ENCODE measurements at places on chromosomes 7 and 10.

GRCh38 chr10:26486990-26487850 lies 49.1 kb downstream of the APBB1IP start:
- DNase-seq, result peak; percentile 61

- DNase-seq, result no peak
These were observed 99.9 kb downstream of the SUGCT start for GRCh38 chr7:40234666-40235065.

GRCh38 chr7:39921506-39922175 lies 28.4 kb upstream of the CDK13 start:
- no peak for DNase-seq

- no peak for DNase-seq
These were observed 240.8 kb upstream of the SLC26A5 start for GRCh38 chr7:103686763-103687162.

DNA sequence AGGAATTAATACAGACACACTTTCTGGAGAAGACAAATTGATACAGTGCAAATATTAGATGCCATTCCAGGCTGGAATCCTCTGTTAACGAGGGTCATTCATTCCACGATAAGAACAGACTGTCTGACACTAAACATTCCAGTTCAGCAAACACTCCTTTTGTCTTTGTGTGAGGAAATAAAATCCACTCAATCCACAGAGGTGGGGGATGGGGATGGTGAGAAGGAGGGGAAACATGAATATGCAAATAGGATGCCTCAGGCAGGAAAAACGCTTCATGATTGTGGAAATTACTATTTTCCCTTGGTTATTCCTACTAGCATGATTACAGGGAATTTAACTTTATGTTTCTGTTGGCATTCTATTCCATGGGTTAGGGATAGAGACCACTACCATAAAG lies 196.9 kb upstream of the CDCA7L start:
- DNase-seq, result no peak

- DNase-seq, result no peak
These were observed 55.7 kb downstream of the CCDC3 start for GRCh38 chr10:12945690-12946359.

- DNase-seq, result no peak
These were observed 3.3 kb upstream of the FAS start for GRCh38 chr10:88987243-88987725.

- no peak for DNase-seq
These were observed 12.4 kb downstream of the CALY start for GRCh38 chr10:133324198-133324792.

GRCh38 chr7:134623193-134623592 lies 23.5 kb upstream of the BPGM start:
- DNase-seq, result no peak

DNA sequence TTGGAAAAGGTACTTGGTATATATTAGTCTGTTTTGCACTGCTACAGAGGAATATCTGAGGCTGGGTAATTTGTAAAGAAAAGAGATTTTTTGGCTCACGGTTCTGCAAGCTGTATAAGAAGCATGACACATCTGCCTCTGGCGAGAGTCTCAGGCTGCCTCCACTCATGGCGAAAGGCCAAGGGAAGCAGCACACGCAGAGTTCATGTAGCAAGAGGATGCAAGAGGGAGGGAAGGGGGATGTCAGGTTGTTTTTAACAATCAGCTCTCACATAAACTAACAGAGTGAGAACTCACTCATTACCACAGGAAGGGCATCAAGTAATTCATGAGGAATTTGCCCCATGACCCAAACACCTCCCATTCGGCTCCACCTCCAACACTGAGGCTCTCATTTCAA lies 484.8 kb upstream of the DPP6 start:
- no peak for DNase-seq

DNA sequence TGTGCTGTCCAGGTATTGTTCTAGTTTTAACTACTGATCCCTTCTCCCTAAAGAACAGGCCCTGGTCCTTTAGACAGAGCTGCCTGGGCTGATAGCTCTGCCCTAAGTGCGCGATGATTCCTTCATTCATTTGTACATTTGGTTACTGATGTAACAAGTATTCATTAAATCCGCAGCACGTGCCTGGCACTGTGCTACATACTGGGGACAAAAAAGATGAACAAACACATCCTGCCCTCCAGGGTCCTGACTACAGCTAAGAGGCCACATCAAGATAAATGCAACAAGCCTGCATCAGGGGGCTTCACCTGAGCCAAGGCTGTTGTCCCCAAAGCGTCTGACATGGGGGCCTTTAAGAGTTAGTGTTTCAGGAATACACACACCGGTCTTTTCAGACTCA lies 99.0 kb upstream of the PODXL start:
- DNase-seq, result no peak

DNA sequence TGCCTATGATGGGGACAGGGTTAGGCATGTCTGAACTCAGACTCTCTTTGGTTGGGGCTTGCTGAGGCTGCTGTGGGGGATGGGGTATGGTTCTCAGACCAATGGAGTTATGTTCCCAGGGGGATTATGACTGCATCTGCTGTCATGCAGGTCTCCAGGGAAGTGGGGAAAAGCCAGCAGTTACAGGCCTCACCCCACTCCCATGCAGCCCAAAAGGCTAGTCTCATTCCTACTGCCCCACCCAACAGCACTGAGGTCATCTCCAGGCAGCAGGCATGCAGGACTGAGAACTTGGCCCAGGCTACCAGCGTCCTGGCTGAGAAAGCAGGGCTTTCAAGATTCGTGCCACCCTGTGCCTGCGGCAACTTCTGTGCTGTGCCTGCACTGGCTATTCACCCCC lies 373.3 kb downstream of the HTR7 start:
- no peak for DNase-seq

DNA sequence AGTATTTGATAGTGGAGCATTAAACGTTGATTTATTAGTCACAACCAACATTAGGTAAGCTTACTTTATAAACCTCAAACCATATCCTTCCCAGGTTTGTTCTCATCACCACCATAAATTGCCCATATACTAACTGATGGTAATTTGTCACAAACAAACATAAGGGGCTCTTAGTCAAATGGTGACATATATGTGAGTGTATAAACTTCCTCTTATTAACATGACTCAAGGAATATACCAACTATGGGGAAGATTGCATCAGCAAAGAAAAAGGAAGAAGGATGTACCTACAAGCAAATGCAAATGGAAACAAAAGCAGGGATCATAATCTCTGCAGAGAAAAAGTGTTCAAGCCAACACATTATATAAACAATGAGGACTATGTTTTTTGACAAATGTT lies 418.2 kb upstream of the AKR1E2 start:
- DNase-seq, result no peak

DNA sequence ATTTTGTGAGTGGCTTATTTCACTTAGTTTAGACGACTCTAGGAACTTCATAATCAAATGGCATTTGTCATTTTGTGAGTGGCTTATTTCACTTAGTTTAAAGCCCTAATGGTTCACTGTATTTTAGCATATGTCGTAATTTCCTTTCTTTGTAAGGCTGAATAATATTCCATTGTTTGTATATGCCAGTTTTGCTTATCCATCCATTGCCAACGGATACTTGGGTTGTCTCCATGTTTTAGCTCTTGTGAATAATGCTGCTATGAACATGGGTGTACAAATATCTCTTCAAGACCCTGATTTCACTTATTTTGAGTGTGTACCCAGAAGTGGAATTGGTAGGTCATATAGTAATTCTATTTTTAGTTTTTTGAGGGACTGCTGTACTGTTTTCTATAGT lies 31.8 kb downstream of the DOCK1 start:
- DNase-seq, result no peak

DNA sequence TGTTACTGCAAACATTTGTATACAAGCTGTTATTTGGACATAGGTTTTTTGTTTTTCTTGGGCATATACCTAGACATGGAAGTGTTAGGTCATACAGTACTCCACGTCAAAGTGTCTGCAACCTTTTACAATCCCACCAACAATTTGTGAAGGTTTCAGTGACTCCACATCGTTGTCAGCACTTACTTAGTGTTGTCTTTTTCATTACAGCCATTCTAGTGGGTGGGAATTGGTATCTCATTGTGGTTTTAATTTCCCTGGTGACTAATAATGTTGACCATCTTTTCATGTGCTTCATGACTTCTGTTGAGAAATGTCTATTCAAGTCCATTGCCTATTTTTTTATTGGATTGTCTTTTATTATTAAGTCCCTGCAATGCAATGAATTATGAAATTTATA lies 95.0 kb downstream of the UBE3C start:
- DNase-seq, result no peak

DNA sequence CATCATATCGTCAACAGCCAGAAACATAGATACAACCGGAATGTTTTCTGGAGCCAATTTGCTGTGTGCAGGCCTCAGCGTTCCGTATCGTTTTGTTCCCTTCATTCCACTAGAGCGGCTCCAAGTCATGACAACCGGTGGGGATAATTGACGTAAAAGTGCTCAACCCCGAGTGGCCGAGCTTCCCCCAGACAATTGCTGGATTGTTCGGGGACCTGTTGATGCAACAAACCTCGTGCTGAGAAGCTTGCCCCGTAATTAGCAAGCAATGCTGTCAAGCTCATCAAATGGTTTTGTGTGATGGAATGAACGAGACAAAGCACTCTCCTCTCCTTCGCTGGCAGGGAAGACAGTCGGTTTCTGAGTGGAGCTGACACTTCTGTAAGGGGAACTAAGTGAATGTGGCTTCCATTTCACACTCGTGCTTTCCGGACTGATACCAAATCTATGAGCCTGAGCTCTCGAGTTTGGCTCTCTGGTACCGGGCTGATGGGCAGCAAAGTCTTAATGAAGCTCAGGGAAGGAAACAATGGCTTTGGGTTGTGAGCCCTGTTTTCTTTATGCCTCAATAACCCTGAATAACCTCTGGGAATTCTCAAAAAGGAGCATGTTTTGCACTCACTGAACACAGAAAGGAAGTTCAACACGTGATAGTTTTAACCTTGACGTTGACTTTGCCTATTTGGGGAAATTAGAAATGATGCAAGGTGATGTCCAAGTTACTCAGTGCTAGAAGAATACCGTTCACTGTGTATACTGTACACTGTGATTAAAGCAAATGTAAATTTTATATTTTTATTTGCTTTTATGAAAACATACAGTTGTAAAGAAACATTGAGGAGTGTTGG lies 220.5 kb downstream of the BAMBI start:
- DNase-seq, result no peak

DNA sequence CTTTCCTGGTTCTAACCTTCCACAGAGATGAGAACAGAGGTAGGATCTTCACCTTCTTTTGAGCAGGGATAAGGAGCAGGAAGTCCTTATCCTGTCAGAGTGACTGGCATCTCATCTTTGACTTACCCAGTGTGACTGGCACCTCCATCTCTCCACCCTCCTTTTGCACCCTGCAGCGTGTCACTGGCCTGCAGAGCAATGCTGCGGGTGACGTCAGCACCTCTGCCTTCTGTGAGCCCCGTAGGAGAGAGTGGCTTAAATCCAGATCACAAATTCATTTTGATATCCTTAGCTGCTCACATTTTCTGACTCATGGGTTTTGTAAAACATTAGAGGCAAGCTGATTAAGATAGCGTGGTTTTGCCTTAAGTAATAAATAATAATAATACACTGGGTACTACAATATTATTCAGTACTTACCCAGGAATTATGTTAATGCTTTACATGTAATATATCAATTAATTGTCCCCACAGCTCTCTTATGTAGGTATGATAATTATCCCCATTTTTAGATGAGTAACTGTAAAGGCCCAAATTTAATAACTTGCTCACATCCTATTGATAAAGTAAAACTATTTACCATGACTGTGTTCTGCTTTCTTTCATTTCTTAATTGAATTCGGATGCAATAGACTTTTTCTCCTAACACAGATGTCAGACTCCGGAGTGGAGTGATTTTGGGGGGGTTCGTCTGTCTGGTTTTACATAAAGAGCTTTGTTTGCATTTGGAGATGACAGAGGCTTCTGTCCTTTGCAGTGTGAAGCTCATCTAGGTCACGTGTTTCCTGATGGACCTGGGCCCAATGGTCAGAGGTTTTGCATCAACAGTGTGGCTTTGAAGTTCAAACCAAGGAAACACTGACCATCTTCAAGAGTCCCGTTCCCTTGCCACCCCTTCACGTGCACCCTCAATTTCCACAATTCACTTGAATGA lies 24.9 kb downstream of the MSRB2 start:
- DNase-seq, result no peak

DNA sequence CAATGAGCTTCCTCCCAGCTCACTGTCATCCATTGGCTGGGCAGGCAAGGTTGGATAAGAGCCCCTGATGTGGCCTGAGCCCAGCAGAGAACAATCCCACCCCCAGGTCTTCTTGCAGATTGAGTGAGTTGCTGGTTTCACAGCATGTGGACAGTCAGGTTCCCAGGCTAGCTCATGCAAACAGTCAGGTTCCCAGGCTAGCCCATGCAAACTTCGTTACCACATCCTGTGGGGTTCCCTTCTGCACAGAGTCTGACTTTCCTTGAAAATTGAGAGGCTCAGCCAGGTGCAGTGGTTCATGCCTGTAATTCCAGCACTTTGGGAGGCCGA lies 67.1 kb downstream of the TMEM130 start:
- no peak for DNase-seq

GRCh38 chr7:42348071-42348470 lies 111.1 kb upstream of the GLI3 start:
- DNase-seq, result no peak

DNA sequence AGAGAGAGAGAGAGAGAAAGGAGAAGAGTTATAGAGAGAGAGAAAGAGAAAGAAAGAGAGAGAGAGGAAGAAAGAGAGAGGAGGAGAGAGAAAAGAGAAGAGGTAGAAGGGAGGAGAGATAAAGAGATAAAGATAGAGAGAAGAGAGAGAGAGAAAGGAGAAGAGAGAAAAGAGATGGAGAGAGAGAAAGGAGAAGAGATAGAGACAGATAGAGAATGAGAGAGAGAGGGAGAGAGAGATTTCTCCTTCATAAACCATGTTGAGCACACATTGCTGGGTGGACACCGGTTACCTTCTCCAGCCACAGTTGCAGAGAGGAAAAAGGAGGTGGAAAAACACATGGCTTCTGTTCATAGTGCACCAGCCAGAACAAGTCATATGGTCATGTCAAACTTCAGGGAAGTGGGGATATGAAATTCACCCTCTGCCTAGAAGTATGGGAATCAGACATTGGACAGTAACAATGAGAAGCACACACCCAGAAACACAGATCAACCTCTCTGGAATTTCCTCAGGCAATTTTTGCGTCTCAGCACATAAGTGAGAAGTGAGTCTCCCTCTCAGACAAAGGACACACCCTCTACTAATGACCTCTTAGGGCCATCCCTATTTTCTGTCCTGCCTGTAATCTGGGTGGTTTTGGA lies 172.5 kb upstream of the SVIL start:
- peak; percentile 58 for DNase-seq

GRCh38 chr10:20002657-20003056 lies 186.4 kb downstream of the PLXDC2 start:
- no peak for DNase-seq

DNA sequence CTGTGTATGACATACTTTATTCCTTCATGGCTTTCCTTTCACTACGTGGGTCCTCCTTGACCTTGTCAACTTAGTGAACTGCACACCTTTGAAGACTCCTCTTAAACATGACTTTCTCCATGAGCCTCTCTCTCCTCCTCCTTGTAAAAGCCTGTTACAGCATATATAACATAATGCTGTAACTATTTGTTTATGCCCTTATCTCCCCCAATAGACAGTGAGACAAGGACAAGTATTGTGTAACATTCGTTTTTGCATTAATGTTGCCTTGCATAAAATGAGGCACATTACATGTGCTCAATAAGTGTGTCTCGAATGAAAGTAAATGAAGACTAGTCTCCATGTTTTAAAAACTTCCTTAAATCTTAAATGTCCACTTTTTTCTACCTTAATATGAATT lies 4.3 kb upstream of the LAMB1 start:
- no peak for DNase-seq

GRCh38 chr7:14351167-14351566 lies 361.7 kb upstream of the ETV1 start:
- DNase-seq, result no peak

Data from HFF-Myc (cell line).